ENCODE measurements at places on chromosomes 3 and 15. TPM values are rescaled to one million over a fixed set of nuclear protein-coding genes. Genes with fewer than 3 reads are reported as not detected.

PP2D1 gene
- not detected for total RNA-seq

ZNF385D gene
- total RNA-seq = not detected

CPEB1 gene
- 0.21 TPM for total RNA-seq

DNA sequence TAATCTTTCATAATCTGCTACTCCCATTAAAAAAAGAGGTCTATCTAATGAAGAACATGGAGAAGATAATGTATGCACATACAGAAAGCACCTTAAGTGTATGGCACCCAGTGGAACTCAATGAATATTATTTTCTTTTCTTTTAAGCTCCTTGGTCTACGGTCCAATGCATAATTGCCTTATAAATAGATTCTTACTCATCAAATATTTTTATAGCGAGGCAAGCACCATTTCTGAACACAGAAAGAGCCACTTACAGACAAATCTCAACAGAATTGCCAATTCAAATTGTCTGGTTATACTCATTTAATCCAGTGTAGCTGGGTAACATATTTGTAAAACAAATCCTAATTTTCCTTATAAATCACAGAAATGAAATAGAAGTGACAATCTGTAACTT, 6.3 kb downstream of the PDZRN3 start:
- no peak for DNase-seq
- H3K4me1 ChIP-seq = no peaks in the 10 kb centered on the region
- H3K4me3 ChIP-seq = no peak overlapping the region
- H3K36me3 ChIP-seq = no peaks in the 10 kb centered on the region

- no peaks in the 10 kb centered on the region for H3K4me1 ChIP-seq
- no peak overlapping the region for H3K4me3 ChIP-seq
- H3K36me3 ChIP-seq = no peaks in the 10 kb centered on the region
Observed at GRCh38 chr3:29466442-29466841, 185.6 kb downstream of the RBMS3 start.

GRCh38 chr3:126338790-126339288, 18.4 kb downstream of the KLF15 start:
- no peaks in the 10 kb centered on the region for H3K4me1 ChIP-seq
- H3K4me3 ChIP-seq = no peak overlapping the region
- no peak for DNase-seq

DNA sequence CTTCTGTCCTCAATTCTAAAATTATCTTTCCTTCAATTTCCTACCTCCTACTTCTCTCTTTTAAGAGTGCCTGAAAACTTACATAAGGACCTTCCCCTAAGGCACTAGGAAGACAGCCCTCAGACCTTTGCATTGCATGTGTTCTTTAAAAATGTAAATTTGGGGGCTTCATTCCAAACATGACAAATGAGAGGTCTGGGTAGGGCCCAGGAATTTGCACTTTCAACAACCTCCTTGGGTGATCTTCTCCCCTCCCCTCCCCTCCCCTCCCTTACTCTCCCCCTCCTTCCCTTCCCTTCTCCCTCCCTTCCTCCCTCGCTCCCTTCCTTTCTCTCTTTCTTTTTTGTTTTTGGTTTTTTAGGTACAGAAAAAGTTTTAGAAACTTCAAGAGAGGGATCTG, 18.7 kb downstream of the USF3 start:
- DNase-seq = no peak
- H3K27ac ChIP-seq = no peak overlapping the region
- peaks cover 3% of the 10 kb centered on the region for H3K4me1 ChIP-seq
- H3K27me3 ChIP-seq = no peaks in the 10 kb centered on the region

DNA sequence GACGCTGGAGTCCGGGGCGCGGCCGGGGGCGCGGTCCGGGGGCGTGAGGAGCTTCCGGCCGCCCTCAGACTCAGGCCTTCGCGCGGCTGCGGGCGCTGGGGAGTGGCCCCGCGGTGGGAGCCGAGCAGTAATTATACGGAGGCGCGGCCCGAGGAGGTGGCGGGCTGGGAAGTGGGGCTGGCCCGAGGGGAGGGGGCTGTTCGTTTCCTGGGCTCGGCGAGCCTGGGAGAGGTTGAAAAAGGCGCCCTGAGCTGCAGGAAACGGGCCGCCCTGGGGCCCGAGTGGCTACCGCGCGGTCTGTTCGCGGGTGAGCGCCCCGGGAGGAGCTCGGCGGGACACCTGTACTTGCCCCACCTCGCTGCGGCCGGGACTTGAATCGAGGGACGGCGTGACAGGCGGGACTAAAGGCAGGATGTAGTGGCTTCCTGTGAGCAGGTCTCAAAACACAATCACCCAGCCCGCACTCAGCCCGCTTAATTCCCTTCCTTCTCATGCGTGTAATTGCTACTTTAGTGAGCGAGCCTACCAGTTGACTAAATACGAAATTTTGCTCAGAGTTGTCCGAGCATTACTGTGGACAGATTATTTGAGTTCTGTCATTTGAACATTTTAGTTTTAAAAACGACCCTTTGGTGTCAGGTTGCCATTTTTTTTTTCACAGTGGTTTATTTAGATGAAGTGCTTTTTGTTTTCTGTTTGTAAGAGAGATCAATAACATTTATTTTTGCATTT, 860 bp downstream of the RASA2 start:
- H3K27me3 ChIP-seq = no peaks in the 10 kb centered on the region
- peak; percentile 94 for DNase-seq
- peak overlapping the region; percentile 94 for H3K27ac ChIP-seq
- peaks cover 11% of the 10 kb centered on the region for H3K36me3 ChIP-seq
